ENCODE measurements at places on chromosomes 3 and 15.

DNA sequence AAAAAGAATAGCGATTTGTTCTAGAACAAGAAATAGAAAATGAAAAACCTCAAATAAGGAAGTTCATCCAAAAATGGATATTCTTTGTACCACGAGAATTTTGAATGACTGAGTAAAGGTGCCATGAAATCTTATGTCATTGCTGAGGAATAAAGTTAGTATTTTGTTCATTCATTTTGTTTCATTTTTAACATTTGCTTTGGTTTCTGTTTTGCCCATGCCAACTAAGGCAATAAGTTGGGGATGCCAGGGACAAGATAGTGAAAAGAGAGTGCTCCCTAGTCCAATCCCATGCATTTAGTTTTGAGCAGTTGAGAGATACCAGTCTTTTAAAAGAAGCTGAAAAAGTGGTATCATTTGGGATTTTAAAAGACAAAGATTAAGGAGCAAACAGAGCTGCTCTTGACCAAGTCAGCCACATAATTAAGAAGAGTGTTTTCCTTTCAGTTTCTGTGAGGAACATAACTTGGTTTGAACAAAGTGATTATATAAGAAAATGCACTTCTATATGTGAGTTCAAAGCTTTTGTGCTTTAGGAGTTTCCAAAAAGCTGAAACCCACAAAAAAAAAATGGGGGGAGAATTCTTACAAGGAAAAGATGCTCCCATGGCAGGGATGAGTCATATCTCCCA, 201.4 kb downstream of the PLOD2 start:
- no peak for DNase-seq

DNA sequence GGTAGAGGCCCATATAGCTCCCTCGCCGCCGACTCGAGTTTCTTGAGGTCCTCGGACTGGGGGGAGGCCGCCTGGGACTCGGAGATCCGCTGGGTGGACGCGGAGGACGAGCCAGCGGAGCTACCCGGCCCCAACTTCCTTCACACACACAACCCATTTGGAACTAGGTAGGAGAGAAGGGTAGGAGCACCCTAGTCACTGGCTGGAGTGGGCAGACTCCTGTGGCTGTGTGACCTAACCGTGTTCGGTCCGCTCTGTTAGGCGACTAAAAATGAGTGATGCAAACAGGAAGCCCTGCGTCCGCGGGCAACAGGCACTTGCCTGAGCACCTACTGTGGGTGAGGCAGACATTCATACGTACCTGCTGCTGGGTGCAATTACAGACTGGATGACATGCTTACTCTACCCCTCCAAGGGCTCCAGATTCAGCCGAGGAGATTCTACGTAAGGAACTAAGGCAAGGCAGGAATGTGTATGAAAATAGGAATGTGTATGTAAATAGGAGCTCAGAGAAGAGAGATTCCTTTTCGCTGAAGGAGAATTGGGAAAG, 4.6 kb upstream of the SIN3A start:
- DNase-seq: no peak

- DNase-seq: no peak
Measured at GRCh38 chr3:123685780-123686179, 100.9 kb upstream of the HACD2 start.

GRCh38 chr3:152466784-152467183, 198.1 kb downstream of the MBNL1 start:
- DNase-seq: no peak

DNA sequence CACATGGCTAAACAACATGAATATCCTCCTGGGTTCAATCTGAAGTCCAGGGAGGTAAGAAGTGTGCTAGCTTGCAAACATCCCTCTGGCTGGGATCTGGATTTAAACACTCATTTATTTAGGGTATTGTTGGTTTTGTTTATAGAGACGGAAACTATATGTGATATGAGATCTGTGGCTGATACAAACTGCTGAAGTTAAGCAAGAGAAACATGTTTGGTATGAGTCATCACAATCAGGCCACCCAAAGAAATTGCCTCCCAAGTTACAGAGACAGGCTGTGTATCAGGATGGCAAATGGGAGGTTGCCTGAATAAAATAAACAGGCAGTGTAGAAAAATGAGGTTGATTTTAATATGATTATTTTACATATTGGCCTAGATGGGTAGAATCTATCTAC, 562.1 kb downstream of the IGSF11 start:
- DNase-seq: no peak

DNA sequence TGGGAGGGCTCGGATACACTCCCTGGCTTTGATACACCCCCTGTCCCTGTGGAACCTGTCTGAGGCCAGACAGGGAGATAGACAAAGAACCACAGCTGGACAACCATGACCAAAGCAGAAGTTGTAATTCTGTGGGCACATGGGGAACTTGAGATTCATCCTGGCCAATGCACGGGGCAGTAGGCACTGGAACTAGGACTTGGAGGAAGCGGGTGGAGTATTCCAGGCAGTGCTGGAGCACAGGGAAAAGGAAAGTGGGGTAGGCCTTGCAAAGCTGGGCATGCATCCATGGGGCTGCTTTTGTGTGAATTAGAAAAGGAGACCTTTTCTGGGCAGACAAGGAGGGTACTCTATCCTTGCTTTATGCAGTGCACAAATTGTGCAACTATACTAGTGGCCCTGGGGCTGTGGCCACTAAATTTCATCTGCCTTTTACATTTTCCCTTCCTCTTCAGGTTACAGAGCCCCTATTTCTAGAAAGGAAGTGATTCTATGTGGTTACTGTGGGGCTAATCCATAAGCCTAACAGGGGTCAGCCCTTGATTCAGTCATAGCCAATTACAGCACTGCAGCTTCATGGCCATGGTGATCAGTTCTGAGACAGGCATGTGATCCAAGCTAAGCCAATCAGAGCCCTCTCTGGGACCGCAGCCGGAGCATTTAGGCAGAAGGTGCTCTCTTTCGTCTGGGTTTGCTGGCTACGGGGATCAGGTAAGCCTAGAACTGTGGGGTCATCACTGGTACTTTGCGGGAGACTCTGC, 21.0 kb downstream of the CRABP1 start:
- no peak for DNase-seq

DNA sequence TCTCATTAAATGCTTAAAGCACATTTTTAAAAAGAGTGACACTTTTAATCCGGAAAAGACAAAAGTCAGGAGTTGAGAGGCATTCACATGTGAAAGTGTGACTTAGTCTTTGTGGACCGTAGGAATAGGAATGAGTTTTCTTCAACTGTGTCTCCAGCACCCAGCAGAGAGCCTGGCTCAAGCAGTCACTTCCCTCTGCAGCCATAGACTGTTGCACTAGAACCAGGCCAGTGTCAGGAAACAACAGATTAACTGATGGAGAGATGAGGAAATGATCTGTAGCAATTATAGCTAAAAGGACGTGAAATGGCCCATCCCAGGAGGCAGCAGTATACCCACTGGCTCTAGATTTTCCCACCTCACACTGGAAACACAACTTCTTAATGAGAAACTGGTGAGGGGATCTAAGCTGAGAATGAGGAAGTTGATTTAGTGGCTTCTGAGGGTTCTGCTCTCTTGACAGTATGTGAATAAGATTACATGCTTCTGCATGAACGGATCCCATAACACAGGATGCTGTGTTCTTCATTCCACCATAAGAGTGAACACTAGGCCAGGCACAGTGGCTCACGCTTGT, 19.8 kb downstream of the CFAP92 start:
- DNase-seq: no peak

GRCh38 chr3:294581-294980, 98.0 kb downstream of the CHL1 start:
- DNase-seq: no peak

DNA sequence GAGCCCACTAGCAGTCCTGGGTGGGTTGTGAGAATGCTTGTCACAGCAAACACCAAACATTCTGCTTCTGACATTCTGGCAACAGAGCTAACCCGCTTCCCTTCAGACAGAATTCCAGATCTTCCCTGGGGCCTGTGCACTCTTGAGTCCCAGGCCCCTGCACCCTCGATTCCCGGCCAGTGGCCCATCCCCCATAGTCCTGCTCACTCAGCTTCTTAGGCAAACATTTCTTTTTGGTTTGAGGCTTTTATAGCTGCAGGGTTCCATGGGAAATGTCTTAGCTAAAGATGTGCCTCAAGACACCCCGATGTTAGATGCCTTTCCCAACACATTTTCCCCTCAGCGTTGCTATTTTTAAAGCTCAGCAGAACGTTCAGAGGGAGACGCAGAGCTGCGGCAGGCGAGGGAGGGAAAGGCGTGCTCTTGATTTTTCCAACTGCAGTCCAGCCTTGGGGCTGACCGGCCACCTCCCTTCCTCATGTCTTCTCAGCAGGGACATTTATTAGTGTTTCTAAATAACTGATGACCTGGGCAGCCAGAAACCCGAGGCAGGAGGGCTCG, 35.2 kb downstream of the ABTB1 start:
- no peak for DNase-seq

GRCh38 chr3:123112232-123112631, 45.4 kb downstream of the PDIA5 start:
- DNase-seq: no peak

DNA sequence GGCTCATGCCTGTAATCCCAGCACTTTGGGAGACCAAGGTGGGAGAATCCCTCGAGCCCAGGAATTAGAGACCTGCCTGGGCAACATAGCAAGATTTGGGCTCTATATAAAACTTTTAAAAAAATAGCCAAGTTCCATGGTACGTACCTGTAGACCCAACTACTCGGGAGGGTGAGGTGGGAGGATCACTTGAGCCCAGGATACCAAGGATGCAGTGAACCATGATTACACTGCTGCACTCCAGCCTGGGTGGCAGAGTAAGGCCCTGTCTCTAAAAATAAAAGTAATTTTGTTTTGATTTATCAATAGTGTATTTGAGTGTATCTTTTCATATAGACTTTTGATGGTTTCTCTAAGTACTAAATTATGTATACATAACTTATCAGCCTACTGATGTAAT, 63.1 kb downstream of the LSM3 start:
- no peak for DNase-seq

DNA sequence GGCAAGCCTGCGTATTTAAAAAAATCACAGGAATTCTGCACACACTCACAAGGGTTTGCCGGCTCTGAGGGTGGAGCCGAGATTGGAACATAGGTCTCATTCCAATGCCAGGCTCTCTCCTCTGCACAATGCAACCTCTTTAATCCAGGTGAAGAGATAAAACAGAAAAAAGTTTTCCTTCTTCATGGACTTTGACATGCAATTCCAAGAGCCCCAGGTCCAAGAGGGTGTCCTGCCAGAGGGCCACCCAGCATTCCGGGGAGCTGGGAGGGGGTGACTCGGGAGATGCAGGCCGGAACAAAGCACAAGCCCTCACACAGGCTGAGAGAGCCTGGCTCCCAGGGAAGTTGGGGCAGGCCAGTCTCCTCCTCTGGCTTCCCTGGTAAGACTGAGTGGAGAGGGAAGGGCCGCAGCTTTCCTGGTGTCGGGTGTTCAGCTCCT, 6.7 kb upstream of the SLC12A8 start:
- no peak for DNase-seq

GRCh38 chr3:169394316-169394715, 269.2 kb downstream of the MECOM start:
- no peak for DNase-seq

- DNase-seq: no peak
Measured at GRCh38 chr3:53202331-53203015, 41.5 kb downstream of the PRKCD start.

DNA sequence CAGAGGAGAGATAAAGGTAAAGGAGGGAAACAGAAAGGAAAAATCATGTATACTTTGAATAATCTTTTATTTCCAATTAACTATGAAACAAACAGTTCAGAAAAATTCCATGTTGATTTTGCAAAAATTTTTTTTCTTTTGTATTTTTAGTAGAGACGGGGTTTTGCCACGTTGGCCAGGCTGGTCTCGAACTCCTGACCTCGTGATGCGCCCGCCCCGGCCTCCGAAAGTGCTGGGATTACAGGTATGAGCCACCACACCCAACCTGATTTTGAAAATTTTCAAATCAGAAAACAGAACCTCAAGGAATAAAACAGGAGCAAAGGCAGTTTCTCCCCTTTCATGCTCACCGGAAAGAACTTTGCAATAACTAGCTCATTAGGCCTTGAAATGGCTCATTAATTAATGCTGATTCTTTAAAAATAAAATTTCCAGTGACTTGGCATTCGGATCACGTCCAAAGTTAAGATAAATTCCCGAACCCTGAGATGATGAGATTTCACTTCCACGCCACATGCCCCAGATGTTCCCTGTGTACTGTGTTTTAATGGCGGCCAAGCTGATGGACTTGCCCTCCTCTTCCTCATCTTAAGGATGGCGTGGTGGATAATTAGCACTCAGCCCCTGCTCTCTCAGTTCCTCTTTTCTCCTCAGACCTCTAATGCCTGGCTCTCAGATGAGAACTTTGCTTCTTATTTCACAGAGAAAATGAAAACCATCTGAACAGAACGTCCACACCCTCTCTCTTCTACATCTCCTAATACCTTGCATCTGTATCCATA, 10.8 kb downstream of the BCL2L10 start:
- no peak for DNase-seq

DNA sequence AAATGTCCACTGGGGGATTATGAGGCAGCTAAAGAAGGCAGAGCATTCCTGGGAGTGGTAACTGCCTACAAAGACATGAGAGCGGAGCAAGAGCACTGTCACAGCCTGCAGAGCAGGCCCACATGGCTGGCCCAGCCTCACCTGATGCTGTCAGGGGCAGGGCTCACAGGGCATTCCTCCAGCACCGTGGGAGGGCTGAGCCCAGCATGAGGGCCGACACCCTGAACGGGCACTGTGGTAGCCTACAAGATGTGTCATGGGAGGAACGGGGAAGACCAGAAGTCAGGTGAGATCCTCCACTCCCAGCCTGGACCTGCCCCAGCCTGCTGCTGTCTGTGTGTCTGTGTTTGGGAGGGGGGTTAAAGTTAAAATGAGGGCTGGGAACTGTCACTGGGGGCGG, 30.1 kb downstream of the CCDC12 start:
- no peak for DNase-seq

DNA sequence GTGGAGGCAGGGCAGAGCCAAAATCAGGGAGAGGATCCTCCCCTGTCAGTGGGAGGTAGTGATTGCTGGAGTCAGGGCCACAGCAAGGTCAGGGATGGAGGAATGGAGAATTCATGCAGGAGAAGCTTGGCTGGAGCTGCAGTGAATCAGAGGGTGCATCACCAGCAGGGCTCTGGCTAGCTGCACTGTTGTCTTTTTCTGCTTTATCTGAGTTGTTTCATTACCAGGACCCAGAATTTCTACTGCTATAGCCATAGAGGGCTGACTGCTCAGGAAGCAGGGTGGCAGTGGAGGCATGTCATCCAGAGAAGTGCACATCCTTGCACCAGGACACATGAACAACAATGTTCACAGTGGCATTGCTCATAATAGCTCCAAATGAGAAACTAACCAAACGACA, 113.5 kb upstream of the GALNT15 start:
- no peak for DNase-seq

DNA sequence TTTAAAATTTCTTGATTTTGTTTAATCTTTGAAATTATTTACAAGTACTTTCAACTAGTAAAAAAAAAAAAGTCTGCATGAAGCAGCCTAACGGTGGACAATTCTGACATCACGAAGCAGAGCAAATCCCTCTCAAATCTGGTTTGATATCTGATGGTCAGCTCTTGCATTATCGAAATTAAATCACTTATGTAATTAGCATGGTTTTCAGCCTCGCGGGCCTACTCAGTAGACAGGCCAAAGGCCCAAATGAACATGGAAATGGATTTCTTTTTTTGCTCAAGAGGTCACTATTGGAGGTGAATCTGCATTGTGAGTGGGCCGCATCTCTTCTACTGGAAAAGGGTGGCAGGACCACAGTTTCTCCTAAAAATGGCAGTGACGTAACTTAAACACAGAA, 209.8 kb downstream of the NR2F2 start:
- DNase-seq: no peak

- peak; percentile 66 for DNase-seq
Measured at GRCh38 chr3:43996379-43997301, 245.0 kb upstream of the TOPAZ1 start.

All from activated CD8-positive, alpha-beta memory T cell treated with anti-CD3 and anti-CD28 coated beads for 24 hours (primary cell).